ENCODE measurements at places on chromosomes 5 and 9.

DNA sequence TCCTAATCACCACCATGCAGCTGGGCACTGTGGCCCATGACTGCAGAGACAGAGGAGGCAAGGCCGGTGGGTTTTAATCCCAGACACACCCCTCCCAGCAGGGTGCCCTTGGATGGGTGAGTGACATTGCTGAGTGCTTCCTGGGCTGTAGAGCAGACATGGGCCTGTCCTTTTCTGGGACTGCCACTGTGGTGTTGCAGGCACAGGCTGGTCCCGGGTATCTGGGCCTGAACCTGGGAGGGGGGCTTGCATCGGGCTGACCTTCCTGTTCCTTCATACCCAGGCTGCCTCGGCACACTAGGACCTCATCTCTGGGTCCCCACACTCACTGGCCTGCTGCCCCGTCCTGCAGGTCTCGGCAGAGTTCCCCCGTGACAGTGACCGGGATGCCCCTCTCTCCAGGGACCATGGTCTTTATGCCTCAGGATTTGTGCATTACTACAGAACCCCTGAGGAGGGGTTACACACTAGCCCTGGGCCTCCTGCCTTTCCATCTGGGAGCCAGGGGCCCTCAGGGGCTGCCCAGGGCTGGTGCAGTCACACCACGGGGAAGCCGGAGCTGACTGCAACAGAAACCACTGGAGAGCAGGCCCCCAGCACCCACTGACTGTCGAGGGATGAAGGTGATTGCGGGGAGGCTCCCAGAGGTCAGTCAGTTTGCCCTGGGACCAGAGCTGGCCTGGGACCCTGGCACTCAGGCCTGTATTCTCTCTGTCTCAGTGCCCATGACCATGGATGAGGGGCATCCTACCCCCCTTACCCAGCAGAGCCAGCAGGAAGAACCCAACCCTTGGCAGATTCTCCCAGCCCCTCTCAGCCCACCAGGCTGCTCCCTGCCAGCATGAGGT, 8.9 kb upstream of the SLC25A48 start:
- no peak for DNase-seq

- no peak for DNase-seq
Observed at GRCh38 chr9:89412541-89412940, 85.4 kb downstream of the SEMA4D start.

- DNase-seq: no peak
Observed at GRCh38 chr9:124212381-124213050, 45.2 kb upstream of the NEK6 start.

DNA sequence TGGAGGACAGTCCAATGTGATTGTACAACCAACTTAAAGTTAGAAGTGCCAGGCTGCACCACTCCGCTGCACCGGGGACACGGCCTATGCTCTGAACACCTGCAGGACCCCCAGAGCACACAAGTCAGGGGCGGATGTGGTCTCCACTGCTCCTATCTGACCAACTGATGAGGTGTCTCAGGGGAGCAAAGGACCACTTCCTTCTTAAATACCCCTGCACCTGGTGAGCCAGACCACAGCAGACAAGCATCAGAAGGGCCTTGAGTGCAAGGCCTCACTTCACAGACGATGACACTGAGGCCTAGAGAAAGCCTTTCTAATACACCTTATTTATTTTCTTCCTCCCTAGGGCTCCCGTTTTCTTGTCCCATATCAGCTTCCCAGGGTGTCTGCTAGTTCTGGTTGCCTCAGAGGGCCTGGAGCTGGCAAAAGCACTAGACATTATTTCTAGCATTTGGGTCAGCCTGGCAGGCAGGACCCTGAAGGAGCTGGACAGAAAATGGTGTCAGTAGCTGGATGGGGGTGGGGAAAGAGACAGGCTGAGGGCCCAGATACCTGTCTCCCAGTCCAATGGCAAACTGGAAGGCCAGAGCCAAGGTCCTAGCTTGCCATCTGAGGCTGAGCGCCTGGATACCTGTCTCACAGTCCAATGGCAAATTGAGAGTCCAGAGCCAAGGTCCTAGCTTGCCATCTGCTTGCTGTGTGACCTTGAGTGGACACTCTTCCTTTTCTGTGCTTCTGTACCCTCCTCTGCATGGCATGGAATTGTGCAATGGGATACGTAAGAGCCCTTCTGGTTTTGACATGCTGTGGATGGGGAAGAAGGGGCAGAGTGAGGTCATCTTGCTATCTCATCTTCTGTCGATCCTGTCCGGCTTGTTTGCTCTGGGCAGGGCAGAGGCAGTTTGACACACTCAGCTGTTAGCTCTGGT, 9.0 kb downstream of the CCDC69 start:
- no peak for DNase-seq

DNA sequence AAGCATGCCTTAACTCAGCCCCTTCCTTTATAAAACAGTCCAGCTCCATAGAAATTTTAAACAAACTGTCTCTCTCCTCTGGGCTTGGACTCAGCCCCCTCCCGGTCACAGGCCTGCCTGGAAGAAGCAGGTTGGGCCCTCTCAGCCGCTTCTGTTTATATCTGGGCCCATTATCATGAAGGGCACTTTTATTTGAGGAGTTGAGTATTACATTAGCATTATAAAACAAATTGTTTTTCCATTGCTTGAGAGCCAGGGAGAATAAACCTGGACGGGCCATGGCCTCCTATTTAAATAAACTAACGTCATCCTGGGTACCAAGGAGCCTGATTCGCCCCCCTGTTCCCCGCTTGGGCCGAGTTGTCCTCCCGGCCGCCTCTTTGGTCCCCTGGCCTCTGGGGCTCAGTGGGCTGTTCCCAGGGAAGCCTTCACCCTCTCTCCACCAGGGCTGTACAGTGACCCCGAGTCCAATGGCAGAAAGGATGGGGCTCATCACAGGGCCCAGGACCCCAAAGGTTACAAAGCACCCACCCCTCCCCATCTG, 13.2 kb downstream of the IRX2 start:
- no peak for DNase-seq

DNA sequence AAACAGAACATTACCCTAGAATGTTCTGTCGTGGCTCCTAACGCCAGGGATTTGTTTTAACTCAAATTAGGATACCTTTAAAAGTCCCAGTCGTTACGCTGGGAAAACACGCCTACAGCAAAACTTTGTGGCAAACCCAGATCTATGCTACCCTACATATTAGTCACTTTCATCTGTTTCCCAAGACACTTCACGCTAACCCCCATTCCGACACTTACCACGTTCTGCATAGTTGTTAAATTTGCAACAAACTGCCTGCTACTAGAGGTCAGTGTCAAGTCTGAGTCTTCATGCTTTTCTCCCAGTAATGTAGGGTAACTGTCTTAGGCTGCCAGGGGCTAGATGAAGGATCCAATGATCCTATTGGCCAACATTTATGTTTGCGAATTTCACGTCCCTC, 140.3 kb downstream of the RASEF start:
- DNase-seq: no peak

- DNase-seq: no peak
Observed at GRCh38 chr5:81360640-81361039, 33.3 kb downstream of the ACOT12 start.

DNA sequence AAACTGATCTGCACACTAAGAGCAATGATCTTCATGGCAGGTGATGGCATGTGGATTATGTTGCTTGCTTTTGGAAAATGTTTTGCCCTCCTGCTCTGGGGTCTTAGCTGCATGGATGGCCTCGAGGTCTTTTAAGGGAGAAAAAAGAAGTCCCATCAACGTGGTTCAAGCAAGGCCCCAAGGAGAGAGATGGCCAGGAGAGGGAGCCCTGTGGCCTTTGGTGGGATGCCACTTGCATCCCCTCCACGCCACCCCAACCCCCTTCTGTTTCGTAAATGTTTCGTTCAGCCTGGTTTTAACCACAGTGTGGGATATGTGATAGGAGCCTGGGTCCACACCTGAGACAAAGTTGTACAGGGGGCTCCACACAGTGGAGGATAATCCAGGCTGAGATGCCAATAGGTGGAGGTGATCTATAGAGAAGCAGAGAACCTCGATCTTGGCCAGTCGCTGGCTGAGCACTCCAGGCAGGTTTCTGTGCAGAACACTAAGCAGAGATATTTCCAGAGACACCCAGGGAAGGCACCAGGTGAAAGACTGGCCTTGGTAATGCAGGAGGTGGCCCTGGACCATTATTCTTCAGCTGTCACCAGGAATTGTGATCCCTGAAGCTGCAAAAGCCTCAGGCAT, 25.8 kb upstream of the FRRS1L start:
- no peak for DNase-seq

GRCh38 chr9:81626511-81626910, 62.8 kb downstream of the TLE1 start:
- DNase-seq: no peak

All from cortex of kidney (tissue), 1 donor.